T1000 (cell line): ENCODE measurements at places on chromosomes 11 and 22.

GRCh38 chr11:12205330-12205729, 94.9 kb downstream of the MICAL2 start:
- DNase-seq, result no peak

DNA sequence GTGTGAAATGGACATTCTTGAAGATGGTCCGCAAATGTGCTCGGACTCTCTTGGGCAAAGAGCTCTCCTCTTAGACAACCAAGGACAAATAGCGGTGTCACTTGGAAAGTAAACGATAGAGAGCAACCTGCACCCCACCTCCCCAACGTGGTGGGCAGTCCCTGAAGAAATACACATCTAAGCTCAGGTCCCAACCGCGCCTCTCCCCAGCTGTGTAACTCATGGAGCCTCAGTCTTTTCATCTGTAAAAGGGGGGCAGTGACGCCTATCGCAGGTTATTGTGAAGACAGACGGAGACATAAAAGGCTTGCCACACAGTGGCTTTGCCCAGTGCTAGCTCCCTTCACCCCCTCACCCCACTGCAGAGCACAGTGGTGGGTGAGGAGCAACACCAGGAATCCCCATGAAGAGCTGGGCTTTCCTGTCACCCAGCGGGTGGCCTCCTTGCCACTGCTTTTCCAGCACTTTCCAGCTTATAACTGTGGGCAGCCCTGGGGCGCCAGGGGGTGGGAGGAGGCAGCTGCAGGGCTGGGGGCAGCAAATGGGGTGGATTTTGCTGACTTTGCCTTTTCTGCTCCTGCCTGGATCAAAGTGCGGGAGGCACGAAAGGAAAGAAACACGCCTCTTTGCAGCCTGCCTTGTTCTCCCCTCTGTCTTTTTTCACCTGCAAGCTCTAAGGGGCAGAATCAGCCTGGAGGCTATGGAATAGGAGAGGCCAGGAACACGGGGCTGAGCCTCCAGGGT, 73.7 kb upstream of the TSPAN18 start:
- DNase-seq, result no peak

DNA sequence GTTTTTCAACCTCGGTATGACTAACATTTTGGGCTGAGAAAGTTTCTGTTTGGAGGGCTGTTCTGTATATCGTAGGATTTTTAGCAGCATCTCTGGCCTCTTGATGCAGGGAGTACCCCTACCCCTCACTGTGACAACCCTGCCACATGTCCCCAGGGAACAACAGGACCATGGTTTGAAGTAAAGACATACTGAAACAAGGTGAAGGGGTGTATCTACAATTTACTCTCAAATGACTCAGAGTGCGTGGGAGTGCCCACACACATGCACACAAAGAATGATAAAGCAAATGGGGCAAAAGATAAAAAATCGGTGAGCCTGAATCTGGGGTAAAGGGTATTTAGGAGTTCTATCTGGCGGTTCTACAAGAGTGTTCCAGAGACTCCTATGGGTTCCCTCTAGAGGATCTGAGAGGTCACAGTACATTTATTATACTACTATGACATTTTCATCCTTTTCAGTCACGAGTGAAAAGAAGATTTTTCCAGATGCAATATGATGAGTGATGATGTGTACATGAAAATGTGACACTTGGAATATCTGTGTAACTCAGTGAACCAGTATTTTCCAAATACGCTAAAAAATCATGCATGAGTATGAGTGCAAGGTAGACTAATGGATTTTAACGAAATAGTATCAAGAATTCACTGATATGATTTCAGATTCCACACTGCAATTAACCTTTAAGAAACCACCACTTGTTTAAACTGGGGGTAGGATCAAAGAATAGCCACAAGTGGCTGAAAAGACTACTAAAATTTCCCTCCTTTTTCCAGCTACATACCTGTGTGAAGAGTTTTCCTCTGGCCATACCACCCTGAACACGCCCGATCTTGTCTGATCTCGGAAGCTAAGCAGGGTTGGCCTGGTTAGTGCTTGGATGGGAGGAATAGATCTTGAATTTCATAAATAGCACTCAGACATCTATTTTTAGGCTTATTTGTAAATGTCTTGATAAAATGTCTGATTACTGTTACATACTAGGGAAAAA, 56.3 kb upstream of the YPEL1 start:
- DNase-seq, result no peak

GRCh38 chr11:67492069-67492727, 9.4 kb downstream of the AIP start:
- DNase-seq, result no peak

DNA sequence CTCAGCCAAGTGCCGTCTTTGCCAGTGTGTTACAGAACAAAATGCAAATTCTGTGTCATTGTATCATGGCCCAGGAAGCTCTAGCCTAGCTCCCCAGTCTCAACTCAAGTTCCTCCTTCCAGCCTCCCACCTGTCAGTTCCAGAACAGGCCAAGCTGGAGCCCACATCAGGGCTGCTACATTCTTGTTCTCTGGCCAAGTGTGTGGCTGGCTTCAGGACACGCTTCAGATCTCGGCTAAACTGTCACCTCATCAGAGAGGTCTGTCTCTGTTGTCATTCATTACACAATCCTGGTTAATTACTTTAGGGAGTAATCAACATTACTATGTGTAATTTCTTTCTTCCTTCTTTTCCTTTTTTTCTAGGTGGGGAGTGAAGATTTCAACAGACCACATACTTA, 347.0 kb upstream of the SYN3 start:
- DNase-seq, result no peak

GRCh38 chr22:41596776-41597634, 7.4 kb upstream of the PMM1 start:
- peak; percentile 16 for DNase-seq

GRCh38 chr11:92827132-92827531, 142.3 kb upstream of the MTNR1B start:
- DNase-seq, result no peak

- DNase-seq, result no peak
These were observed 71.6 kb downstream of the ST3GAL4 start for GRCh38 chr11:126426820-126427749.

GRCh38 chr22:22368516-22368915, 123.9 kb downstream of the VPREB1 start:
- no peak for DNase-seq
